NCI-H526 treated with DMSO at 0.1 percent for 48 hours (cell line): ENCODE measurements at places on chromosomes 11 and 22.

DNA sequence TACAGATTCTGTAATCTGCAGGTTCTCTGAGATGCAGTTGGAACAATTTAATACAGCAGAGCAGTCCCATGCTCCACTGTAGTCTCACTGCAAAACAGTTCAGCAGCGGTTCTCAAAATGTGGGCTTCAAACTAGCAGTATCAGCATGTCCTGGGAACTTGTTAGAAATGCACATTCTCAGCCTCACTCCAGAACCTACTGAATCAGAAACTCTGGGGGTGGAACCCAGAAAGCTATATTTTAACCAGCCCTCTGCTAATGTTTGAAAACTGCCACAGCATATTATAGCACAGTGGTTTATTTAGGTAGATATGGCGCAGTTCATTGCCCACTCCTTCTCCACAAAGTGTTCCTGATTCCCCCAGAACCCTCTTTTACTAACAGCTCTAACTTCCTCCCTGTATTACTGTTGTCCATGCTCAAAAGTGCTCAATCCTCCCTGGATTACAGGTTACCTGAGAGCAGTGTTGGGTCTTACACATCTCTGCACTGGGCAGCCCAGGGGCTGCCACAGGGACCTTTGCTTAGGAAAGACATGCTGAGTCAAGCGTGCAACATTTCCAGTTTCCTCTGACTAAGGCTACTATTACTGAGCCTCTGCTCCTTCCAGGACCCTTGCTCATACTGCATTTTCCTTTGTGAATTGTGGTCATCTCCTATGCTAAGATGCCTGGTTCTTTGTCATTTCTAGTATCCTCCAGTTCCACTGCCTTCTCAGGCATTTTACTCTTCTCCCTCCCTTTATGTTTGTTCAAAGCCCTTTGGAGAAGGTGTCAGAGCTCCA lies 7.7 kb upstream of the DGAT2 start:
- no peak for DNase-seq

DNA sequence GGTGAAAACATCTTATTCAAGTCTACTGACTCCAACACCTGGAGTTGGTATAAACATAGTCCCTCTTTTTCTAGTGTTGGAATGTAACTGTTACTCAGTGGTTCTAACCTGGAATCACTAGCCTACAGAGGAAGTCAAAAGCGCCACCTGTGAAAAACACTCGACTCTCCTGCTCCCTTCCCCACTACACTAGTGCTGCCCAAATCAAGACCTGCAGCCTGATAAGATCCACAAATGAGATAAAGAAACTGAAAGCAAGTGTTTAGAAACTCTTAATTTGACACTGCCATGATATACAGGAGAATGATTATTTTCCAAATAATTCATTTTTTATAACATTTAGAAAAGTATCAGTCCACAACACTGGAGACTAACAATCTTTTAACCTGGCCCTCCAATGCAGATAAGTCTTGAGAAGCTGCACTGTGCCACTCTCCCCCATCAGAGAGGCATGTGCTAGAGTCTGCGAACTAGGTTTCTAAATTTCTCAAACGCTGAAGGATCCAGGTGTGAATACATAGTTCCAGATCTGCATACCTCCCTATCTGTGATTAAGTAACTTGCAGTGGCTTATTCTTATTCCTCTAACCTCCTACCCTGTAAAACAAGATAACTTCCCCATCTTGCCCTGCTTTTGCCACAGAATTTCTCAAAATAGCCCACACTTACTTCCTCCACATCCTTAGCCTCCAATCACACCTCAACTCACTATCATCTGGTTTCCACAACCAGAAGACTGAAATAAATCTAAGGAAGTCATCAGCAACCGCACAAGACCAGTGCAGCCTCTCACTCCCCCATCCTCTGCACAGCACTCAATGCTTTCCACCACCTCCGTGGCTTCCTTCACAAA lies 88.1 kb downstream of the RRAS2 start:
- no peak for DNase-seq

- no peak for DNase-seq
Measured at GRCh38 chr11:117805045-117805444, 8.0 kb upstream of the DSCAML1 start.

- no peak for DNase-seq
Measured at GRCh38 chr11:86491027-86491426, 116.3 kb downstream of the CCDC81 start.

GRCh38 chr11:71474771-71475483 lies 21.9 kb downstream of the NADSYN1 start:
- DNase-seq: no peak

- DNase-seq: peak; percentile 58
Measured at GRCh38 chr11:119729951-119730613, 1.1 kb upstream of the NECTIN1 start.

DNA sequence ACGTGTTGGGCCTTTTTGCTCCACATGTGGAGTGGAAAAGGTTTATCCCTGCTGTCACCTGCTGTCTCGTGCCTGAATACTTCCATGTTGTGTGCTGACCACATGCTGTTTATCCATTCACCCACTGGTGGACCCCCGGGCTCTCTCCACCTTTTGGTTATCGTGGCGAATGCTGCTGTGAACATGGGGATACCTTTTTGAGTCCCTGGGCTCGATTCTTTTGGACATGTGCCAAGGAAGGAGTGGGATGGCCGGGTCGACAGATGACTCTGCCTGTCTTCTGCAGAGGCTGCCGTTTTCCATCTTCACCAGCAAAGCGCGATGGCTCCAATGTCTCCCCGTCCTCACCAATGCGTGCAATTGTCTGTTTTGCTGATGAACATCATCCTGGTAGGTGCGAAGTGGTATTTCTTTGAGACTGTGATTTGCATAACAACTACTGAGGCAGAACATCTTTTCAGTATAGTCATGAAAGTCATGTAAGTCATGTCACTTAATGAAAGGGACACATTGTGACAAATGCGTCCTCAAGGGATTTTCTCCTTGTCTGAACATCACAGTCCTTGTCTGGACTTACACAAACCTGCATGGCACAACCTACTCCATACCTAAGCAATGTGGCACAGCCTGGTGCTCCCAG lies 758.7 kb downstream of the BRD1 start:
- DNase-seq: no peak

DNA sequence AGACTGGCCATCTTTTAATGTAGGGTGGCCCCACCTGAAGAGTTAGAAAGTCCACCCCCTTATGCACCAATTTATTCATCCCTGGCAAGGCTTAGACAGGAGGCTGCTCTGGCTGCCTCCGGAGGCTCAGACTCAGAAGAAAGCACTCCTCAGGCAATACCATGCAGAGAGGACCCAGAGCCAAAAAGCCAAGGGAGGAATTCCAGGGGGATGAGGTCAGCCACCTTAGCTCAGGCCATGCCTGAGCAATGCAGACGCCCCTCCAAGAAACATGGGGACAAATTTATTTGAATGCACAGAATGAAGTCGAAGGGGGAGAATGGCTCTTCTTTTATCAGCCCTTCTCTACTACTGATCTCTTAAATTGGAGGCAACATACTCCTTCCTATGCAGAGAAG lies 39.7 kb upstream of the GLYAT start:
- DNase-seq: no peak

GRCh38 chr11:1198561-1199240 lies 24.2 kb upstream of the MUC5B start:
- no peak for DNase-seq

DNA sequence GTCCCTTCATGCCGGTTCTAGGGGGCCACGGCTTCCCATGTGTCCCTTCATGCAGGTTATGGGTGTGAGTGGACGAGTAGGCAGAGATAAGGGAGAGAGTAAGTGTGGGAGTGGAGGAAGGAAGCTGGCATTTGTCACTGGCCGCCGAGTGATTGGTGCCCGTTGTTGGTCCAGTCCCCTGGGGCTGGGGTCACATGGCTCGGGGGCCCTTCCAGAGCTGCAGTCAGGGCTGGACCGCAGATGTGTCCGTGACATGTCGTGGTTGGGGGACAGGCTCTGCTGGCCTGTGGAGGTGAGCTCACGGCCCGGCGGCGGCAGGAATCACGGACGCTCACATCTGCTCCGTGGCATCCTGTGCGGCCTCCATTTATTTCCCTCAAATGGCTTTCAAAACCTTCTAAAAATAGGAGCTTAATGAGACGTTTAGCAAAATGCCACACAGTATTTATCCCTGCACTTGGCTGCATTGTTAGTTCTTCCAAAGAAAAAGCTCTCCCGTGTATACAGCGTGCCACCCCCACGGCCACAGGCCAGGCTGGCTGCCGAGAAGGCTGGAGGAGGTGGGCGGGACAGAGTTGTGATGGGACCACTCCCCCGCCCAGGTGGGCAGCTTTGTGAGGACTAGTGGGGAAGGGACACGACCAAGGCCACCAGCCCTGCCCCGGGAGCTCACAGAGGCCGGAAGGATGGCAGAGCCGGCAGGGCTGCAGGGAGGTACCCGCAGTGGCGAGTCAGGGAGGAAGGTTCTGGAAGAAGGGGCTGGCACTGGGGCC lies 386.7 kb downstream of the TBC1D22A start:
- no peak for DNase-seq

- DNase-seq: no peak
Measured at GRCh38 chr11:116473790-116474346, 298.9 kb downstream of the BUD13 start.

DNA sequence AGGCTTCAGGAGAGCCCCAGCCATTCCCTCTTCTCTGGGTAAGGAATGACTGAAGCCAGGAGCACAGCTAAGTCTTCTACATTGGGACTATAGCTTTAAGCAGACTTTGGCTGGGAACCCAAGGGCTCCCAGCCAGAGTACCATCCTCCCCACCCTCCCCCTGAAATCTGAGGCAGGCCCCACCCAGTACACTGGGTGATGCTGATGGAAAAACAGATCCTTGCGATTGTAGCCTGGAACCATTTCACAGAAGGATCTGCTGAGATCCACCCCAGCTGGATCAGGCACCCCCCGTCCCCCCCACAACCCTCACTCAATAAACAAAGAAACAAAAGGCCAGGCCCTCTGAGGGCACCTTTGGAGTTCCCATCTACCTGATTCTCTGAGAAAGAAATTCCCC lies 39.8 kb downstream of the IL18BP start:
- DNase-seq: no peak

GRCh38 chr11:79544361-79544760 lies 103.5 kb upstream of the TENM4 start:
- DNase-seq: no peak

DNA sequence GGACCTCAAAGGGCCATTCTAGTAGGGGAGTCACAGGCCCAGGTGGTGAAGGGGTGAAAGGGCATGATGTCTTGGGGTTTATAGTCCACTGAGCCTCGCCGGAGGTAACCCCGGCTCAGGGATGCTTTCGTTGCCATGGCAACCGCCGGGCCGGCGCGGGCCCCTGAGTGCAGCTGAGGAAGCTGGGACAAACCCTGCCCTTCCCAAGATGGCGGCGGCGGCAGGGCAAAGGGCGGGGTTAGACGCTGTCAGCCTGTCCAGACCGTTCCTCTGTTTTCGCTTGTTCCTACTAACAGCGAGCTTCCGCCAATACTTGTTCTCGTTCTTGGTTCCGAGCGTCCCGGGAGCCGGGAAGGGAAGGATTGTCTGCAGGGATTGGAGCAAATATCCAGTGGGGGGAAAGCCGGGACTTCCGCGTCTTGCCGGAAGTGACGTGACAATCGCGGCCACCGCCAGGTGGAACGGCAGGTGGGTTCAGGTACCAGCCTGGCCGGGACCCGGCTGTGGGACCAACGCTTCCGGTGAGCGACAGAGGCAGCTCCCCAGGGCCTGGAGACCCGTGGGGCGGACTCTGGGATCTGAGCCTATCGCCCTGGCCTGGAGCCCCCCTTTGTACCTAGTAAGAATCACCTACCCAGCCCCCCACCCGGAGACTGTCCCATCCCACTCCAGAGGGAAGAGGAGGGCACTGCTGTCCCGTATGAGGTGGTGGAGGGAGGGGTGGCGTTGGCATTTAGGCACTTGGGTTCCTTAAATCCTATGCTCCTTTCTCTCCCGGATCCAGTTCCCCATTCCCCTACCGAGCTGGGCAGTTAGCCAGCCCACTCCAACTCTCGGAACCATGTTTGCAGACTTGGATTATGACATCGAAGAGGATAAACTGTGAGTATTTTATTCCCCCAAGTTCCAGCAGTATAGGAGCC lies at the start of gene PICK1:
Gene PICK1 (plus strand): TSS at position 436 of the 923 bp plus-strand sequence. CDS start 406 bp downstream, at position 842.
- peak; percentile 64 for DNase-seq

GRCh38 chr11:70707821-70708220 lies 309.5 kb downstream of the CTTN start:
- no peak for DNase-seq

DNA sequence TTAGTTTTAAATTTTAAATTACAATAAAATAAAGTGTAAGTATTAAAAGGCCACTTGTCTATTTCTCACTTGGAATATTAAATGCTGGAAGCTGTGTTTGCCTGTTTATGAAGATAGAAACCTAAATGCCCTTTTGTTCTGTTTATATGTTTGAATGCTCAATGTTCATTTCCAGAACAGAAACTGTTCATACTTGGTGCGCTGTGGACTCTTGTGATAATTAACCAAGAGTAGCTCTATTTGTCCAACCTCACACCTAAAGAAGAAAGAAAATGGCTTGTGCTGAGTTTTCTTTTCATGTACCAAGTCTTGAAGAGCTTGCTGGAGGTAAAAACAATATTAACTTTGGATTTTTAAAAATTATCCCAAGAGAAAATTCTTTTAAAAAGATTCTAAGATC lies 5.7 kb downstream of the C11orf54 start:
- no peak for DNase-seq

GRCh38 chr22:17968126-17968525 lies 56.2 kb downstream of the MICAL3 start:
- DNase-seq: no peak

- DNase-seq: no peak
Measured at GRCh38 chr11:73651661-73652045, 5.3 kb downstream of the PLEKHB1 start.

GRCh38 chr11:119315131-119316015 lies 1.6 kb downstream of the MCAM start:
- peak; percentile 69 for DNase-seq

DNA sequence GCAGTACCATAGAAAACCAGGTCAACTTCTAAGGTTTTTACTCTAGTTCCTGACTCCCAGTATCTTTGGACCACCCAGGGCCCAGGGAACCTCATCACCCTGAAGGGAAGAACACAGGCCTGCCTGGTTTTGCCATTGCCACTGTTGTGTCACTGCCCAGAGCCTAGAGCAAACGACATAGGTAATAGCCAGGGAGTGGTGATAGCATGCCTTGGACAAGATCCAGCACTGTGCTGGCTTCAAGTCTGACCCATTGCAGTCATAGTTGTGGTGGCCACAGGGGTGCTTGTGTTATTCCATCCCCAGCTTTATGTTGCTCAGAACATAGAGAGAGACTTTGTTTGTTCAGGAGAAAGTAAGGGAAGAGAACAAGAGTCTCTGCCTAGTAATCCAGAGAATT lies 2310.2 kb downstream of the LRRC4C start:
- no peak for DNase-seq

- DNase-seq: no peak
Measured at GRCh38 chr22:49754696-49755630, 72.7 kb downstream of the BRD1 start.

GRCh38 chr22:29205594-29206371 lies at the start of gene EMID1:
TSS of gene EMID1 (plus strand) at chr22:29205896. CDS start at chr22:29206039, 143 bp downstream.
- DNase-seq: peak; percentile 6

DNA sequence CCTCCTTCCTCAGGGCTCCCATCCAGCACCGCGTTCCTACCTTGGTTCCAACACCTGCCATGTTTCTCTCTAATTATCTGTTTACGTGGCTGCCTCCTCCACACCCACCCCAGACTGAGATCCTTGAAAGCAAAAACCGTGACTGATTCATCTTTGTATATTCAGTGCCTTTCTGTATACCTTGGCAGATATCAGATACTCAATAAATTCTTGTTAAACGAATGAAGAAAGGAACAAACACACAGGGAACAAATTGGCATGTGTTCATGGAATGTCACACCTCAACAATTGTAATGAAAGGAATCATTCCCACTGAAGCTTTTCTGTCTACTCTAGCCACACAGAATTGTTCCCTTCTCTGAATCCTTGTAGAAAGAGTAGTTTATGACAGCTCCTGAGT lies 20.4 kb upstream of the LRRC55 start:
- no peak for DNase-seq

GRCh38 chr11:76620489-76620888 lies 50.1 kb downstream of the LRRC32 start:
- DNase-seq: no peak
